Mesothelial cell of epicardium (in vitro differentiated cells): ENCODE measurements at places on chromosomes 6 and 20.

DNA sequence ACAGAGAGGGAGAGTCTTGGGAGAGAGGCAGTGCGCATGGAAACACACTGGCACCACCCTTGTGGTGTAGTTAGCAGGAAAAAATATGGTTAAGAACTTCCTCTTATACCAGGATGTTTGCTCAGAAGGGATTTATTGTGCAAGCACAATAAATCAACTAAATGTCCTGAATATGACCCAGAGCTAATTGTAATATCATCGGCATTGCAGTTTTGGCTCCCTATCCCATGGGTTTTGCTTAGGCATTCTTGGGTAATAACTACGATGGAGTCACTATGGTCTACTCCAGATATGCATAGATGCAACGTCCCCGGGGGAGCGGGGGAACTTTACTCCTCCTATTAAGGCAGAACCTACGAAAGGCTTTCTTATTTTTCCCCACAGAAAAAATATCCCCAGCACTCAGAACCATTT, 751.6 kb downstream of the EYS start:
- DNase-seq: no peak

DNA sequence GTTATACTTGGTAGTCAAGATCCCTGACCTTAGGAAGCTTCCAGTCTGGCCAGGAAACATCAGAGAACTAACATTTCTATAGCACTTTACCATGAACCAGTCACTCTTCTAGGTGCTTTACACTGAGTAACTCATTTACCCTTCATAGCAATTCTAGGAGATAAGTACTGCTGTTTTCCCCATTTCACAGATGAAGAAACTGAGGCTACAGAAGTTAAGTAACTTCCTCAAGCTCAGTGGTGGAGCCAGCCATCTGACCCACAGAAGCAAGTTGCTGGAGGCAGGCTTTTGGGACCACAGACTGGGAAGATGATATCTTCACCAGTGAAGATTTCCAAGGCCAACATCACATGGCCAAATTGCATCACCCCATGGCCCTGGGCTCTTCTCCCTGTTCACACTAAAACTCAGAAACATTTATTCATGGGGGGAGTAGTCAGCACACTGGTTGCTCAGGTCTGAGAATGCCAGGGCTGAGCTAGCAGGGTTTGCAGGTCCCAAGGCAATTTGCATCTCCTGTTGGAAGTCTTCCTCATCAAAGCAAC, 70.3 kb downstream of the UNC5CL start:
- no peak for DNase-seq

GRCh38 chr6:83546636-83547035, 34.3 kb downstream of the PRSS35 start:
- no peak for DNase-seq

GRCh38 chr6:147035886-147036285, 168.3 kb upstream of the STXBP5 start:
- no peak for DNase-seq

- DNase-seq: no peak
Observed at GRCh38 chr6:169898788-169899480, 147.5 kb downstream of the ERMARD start.

DNA sequence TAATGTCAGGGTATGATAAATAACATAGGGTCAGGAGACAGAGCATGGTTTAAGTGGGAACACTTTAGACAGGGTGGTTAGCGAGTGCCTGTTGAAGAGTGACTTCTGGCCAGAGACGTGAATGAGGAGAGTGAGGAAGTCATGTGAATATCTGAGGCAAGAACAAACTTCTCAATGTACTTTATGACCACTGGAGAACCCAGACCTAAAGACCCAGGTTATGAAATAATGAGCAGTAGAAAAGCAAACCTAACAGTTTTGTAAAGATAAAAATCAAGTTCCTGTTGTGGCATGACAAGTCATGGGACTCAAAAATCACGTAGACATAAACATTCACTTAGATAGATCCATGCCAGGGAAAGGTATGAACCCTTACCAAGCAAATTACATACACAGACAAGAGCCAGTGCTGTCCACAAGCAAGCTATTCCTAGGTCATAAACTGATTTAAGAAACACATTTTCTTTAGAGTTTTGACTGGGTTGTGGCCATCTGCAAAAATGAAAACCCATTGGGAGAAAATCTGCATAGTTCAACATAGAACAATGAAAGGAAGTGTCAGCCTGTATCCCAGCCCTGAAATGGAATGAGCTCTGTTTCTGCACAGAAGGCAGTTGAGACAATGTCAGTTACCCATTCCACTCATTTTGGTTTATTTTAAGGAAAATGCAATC, 2.2 kb upstream of the MYCT1 start:
- DNase-seq: no peak

GRCh38 chr6:18328540-18328939, 58.6 kb upstream of the RNF144B start:
- DNase-seq: no peak

GRCh38 chr6:34617231-34617630, 61.1 kb upstream of the SPDEF start:
- DNase-seq: no peak

- DNase-seq: peak; percentile 25
Observed at GRCh38 chr20:49712996-49713752, 504 bp downstream of the B4GALT5 start.

GRCh38 chr20:20210327-20210726, 157.6 kb upstream of the INSM1 start:
- no peak for DNase-seq

- DNase-seq: no peak
Observed at GRCh38 chr20:25055711-25056495, 2.0 kb downstream of the ACSS1 start.

- DNase-seq: no peak
Observed at GRCh38 chr6:74705451-74705850, 500.4 kb downstream of the COL12A1 start.

GRCh38 chr6:42407379-42407778, 44.3 kb downstream of the TRERF1 start:
- no peak for DNase-seq
